ENCODE measurements at places on chromosomes 6 and 20. TPM values are rescaled to one million over a fixed set of nuclear protein-coding genes. Genes with fewer than 3 reads are reported as not detected.

GRCh38 chr6:154249499-154250298 is 106.9 kb downstream of the IPCEF1 start:
- no peak overlapping the region for H3K4me3 ChIP-seq
- no peak overlapping the region for H3K27ac ChIP-seq
- no peaks in the 10 kb centered on the region for H3K36me3 ChIP-seq
- no peaks in the 10 kb centered on the region for H3K27me3 ChIP-seq

PKHD1 gene
- total RNA-seq = 0.02 TPM

- no peaks in the 10 kb centered on the region for H3K36me3 ChIP-seq
- no peak overlapping the region for H3K27ac ChIP-seq
- no peak for DNase-seq
- H3K27me3 ChIP-seq = peaks cover 3% of the 10 kb centered on the region
Observed at GRCh38 chr6:47256981-47257730, 52.5 kb downstream of the TNFRSF21 start.

- H3K27me3 ChIP-seq = no peaks in the 10 kb centered on the region
- H3K27ac ChIP-seq = no peak overlapping the region
- no peaks in the 10 kb centered on the region for H3K4me1 ChIP-seq
- no peak for DNase-seq
- H3K36me3 ChIP-seq = peaks cover 5% of the 10 kb centered on the region
- H3K4me3 ChIP-seq = no peak overlapping the region
Observed at GRCh38 chr6:81906709-81907204, 154.3 kb upstream of the TENT5A start.

DNA sequence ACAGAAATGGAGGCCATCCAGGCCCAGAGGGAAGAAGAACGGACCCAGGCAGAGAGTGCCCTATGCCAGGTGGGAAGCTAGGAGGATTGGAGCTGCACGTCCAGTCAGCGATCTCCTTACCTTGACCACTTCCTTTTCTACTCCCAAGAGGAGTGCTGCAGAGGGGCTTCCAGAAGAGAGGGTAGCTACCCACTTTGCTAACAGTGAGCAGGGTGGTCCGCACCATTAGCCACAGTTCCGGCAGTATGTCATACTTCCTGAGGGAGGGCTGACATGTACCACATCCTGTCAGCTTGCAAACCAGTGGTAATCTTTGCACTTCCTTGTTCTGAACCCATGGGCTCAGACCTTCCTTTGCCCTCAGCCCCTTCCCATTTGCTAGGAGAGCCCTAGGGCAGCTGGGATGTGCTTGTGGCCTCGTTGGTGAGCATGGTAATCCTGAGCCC is 35.4 kb downstream of the CEP250 start:
- H3K27me3 ChIP-seq = peaks cover 1% of the 10 kb centered on the region
- no peak overlapping the region for H3K27ac ChIP-seq
- H3K4me3 ChIP-seq = no peak overlapping the region
- DNase-seq = no peak

SLC9A8 gene
- total RNA-seq = 10.6 TPM

DNA sequence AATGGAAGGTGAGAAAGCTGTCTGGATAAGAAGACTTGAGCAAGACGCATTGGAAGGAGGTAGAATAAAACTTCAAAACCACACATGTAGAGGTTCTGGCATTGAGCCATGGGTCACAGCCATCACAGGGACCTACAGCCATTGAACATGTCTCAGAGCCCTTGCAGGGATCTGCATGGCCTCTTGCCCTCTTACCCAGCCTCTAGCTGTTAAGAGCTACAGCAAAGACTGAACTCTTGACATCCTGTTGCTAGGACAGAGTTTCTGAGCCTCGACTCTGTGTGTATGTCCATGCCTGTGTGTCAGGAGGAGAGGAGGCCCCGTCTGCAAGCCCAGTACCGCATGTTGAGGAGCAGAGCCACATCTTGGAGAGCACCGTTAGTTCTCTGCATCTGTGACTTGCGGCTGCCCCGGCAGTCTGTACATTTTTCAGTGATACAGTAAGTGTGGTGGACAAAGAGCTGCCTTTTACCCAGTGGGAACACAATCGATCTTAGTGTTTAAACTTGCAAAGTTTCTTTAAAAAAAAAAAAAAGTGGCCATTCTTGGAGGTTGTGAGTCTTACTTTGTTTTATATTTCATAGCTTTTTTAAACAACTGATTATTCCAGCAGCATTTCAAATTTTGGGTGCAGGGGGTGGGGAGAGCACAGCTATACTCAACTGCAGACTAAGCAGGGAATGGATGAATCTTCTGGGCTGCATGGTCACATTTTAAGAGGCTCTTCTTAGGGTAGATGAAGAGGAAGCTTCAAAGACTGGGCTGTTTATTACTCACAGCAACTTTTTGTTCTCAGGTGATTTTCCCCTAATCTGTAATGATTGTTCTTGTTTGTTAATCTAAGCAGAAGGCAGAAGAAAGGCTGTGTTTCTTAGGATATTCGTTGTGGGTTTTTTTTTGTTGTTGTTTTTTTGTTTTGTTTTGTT is 88.5 kb downstream of the TBC1D7 start:
- no peaks in the 10 kb centered on the region for H3K36me3 ChIP-seq
- H3K27ac ChIP-seq = no peak overlapping the region
- no peaks in the 10 kb centered on the region for H3K27me3 ChIP-seq
- peaks cover 3% of the 10 kb centered on the region for H3K4me1 ChIP-seq
- H3K4me3 ChIP-seq = no peak overlapping the region

DNA sequence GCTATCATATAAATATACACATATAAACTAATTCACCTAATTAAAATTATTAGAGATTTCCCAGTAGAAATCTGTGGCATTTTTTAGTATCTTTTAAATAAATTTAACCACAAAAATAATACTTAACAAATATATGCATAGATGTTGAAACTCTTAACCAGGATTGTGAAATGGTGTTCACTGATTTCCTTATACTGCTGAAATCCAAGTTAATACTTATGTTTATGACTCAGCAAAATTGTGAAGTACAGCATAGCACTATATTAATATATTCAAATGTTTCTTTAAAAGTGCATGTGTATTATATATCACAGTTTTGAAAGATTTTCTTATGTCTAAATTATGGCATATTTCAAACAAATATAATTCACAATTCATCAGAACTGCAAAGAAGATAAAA is 328.2 kb upstream of the MANEA start:
- no peak for DNase-seq
- H3K4me1 ChIP-seq = peaks cover 8% of the 10 kb centered on the region
- no peaks in the 10 kb centered on the region for H3K27me3 ChIP-seq
- H3K4me3 ChIP-seq = no peak overlapping the region

DNA sequence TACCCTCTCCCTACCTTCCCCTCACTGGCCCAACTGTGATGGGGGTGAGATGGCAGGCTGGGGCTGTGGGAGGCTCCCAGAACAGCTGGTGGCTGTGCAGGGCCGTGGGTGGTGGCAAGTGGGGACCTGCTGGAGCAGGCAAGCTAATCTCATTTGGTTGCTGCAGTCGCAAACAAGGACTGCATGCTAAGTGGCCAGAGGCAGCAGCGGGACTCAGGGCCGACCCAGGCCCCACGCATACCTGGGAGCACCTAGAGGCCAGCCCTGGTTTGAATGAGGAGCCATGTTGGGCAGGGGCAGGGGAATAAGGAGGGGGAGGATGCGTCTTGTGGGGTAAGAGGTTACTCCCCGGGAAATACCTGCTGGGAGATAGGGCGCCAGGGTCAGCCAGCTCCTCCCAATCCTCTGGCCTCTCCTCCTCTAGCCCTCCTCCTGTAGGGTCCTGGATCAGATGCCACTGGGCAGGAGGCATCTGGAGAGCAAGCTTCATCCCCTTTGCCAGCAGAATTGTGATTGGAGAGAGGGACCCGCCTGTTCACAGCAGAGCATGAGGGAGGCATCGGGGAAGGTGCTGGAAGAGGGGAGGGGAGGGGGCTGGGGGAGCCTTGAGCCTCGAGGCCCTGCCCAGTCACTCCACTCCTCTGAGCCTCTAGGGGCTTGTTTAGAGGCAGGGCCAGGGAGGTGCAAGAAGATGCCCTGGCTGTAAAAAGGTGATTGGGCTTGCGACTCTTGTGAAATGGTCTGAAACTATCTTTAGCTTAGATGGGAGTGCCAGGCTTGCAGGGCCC is 24.3 kb upstream of the CDH22 start:
- H3K4me1 ChIP-seq = peaks cover 38% of the 10 kb centered on the region
- peak; percentile 45 for DNase-seq
- H3K4me3 ChIP-seq = no peak overlapping the region
- H3K27me3 ChIP-seq = peaks cover 9% of the 10 kb centered on the region
- H3K36me3 ChIP-seq = no peaks in the 10 kb centered on the region

Measured in glutamatergic neuron (in vitro differentiated cells).